Activated CD4-positive, alpha-beta T cell treated with anti-CD3 and anti-CD28 coated beads for 24 hours (primary cell): ENCODE measurements at places on chromosomes 13 and 19.

GRCh38 chr13:93900731-93901130, 578.8 kb downstream of the DCT start:
- DNase-seq, result no peak

GRCh38 chr19:36009220-36009619, 607 bp upstream of the SYNE4 start:
- DNase-seq, result no peak

- DNase-seq, result no peak
Observed at GRCh38 chr13:27783111-27783510, 9.2 kb upstream of the GSX1 start.

DNA sequence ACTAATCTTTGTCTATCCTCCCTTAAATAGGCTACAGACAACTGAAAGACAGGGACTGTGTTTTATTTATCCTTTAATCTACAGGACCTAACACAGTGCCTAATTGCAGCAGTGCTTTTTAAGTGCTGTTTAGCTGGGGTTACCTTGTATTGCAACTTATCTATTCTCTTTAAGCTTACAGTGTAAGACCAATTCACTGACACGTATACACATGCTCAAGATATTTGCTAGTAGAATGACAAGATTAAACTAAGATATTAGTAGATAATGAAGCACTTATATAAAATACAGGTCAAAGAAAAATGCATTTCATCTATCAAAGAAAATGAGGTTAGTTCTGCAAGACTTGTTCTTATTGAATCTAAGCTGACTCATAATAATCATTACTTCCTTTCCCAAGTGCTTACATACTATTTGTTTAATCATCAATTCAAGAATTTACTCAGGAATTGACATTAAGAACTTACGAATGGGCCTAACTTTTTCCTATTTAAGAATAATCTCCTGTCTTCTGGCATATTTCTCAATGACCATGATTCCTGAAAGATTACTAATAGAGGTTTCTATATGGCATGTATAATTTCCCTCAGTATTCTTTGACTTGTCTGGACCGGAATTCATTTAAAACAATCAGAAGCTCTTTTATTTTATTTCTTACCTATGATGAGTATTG, 75.8 kb upstream of the MAB21L1 start:
- no peak for DNase-seq

DNA sequence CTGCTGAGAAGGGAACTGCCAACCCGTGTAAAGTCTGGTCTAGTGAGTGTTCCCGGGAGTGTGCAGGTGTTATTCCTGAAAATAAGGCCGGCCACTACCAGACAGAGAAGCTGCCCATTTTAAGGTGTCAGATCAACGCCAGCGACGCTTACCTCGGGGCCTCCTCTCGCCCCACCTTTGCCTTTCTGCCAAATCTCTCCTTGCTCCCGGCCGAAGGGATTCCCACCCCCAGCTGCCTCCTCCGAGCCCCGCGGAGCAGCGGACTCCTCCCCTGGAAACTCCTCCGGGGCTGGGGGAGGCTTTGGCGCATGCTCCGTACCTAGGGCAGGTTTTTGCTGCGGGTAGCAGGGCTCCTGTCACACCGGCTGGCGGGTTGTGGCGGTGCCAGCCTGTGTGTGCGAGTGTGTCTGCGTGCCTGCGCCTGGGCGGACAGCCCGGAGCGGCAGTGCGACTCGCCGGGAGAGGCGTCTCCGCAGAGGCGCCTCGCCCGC, at the start of gene HS6ST3:
Gene HS6ST3 (plus strand): TSS at position 359 of the 491 bp plus-strand sequence.
- DNase-seq, result no peak

DNA sequence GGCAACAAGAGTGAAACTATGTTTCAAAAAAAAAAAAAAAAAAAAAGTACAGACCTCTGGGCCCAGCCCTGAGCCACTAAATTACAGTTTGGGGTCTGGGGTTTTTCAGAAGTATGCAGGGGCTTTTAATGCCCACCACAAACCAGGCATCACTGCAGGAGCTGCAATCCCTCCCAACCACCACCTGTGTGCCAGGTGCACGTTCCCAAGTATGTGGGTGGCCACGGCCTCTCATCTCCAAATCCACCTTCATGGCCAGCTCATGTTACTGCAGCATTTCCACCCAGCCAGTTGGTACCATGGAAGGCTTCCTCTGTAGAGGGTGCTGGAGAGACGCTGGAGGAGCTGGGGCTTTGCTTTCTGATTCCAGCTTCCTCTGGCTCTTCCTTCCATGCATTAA, 26.5 kb downstream of the CEP89 start:
- DNase-seq, result no peak

DNA sequence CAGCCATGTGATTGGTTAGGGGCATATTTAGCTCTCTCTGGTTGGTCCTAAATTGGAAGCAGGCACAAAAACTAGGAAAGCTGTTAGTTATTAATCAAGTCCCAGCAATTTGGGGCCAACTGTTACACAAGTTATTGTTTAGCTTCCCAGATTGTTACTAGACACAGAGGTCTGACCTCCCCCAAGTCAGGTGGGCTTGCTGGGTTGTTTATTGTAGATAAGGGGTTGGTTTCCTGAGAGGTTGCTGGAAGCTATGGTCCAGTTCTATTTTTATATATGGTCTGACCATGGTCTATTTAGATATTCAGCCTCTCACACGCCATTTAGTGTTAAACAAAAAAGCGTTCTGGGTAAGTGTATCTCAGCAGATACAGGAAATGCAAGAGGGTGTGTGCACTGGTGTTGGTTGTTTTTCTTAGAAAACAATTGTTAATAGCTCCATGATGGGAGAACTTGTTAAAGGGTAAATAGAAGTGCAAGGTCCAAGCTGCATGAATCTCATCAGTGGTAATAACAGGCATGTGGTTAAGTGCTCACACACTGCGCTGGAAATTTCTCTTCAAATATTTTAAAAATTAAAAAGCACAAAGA, 150.0 kb downstream of the RAP2A start:
- DNase-seq, result no peak

- no peak for DNase-seq
Observed at GRCh38 chr19:48837687-48838086, 1.4 kb upstream of the HSD17B14 start.

DNA sequence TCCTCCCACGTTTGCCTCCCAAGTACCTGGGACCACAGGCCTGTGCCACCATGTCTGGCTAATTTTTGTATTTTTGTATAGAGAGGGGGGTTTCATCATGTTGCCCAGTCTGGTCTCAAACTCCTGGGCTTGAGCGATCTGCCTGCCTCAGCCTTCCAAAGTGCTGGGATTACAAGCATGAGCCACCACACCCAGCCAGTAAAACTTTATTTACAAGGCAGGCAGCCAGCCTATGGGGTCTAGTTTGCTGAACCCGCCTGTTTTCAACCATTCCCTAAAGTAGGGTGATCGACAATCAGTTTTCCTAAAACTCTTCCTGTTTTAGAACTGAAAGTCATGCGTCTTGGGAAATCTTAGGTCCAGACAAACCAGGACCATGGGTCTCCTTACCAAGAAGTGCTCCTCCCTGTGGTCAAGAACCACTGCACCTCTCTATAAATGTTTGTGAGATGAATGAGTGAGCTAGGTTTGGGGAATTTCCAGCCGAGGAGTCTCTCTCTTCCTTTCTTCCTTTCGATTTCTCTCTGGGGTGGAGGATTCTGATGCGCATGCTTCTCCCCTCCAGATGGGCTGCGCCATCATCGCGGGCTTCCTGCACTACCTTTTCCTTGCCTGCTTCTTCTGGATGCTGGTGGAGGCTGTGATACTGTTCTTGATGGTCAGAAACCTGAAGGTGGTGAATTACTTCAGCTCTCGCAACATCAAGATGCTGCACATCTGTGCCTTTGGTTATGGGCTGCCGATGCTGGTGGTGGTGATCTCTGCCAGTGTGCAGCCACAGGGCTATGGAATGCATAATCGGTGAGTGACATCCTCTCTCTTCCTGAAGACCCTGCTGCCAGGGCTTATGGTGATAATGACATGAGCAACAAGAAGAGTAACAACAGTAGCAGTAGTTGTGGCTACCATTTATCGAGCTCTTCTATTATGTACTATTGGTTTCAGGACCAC, 38.7 kb downstream of the ADGRE1 start:
- DNase-seq, result no peak

DNA sequence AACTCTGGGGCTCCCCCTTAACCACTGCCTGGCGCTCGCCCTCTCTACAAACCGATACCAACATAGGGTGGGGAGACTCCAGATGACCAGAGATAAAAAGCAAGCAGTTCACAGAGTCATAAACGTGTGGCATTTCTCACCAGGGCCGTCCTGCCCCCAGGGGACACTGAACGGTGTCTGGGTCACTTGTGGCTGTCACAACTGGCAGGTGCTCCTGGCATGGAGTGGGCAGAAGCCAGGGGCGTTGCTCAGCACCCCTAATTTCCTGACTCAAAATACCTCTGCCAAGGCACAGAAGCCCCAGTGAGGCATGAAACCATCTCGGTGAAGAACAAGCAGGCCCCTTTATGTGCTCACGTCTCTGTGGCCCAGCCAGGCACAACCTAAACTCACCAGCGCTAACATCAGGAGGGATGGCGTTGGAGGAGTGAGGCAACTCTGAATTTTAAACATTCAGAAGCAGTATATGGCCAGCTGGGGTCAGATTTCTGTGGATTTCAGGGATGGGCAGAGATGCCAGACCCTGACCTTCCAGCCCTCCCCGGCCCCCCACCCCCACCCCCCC, 1.8 kb downstream of the PIP5K1C start:
- DNase-seq, result no peak
